ENCODE measurements at places on chromosomes 7 and 10.

- DNase-seq, result no peak
These were observed 267.6 kb downstream of the SKIDA1 start for GRCh38 chr10:21257919-21258318.

GRCh38 chr10:18955061-18955460, 93.5 kb upstream of the MALRD1 start:
- DNase-seq, result peak; percentile 9

DNA sequence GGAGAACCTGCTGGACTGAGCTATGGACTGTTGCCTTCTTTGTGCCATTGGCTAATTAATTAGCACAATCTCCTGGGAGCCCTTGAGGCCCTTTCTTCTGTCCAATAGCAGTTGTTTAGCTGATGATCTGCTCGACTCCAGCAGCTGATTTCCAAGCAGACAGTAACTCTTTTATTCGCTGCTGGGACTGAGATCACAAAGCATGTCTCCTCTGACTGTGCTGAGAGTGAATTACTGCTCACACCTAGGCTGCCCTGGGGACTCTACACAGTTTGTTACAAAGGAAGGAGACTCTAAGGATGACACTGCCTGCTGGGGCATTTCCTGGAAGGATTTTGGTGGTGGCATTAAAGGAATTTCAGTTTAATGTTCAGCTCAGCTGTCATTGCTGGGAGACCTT, 31.4 kb downstream of the CASP7 start:
- no peak for DNase-seq

- no peak for DNase-seq
These were observed 235.1 kb upstream of the CELF2 start for GRCh38 chr10:10782603-10783002.

GRCh38 chr10:67621834-67622233, 74.2 kb downstream of the CTNNA3 start:
- DNase-seq, result no peak

GRCh38 chr7:31478721-31479120, 35.2 kb upstream of the ITPRID1 start:
- no peak for DNase-seq

GRCh38 chr7:5437987-5438386, 14.4 kb upstream of the TNRC18 start:
- no peak for DNase-seq

DNA sequence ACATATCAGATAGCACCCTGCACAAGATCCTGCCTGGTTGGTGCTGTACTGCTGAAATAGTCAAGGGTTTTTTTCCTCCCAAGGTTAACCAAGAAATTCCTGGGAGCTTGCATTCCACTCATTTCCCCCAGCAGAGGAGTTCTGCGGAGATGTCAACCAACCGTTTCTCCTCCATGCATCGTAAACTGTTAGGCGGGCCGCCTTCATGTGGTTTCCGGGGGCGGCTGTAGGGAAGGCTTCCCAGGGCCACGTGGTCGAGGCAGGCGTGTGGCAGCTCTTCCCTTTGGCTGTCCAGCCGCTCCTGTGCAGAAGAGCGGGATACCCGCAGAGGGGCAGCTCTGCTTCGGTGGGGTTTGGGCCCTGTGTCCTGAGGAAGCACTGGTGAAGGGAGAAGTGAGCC, 113.7 kb downstream of the RGS10 start:
- no peak for DNase-seq

GRCh38 chr10:55668326-55668922, 692.6 kb downstream of the ZWINT start:
- DNase-seq, result peak; percentile 76

GRCh38 chr7:2190531-2190930, 42.2 kb downstream of the MAD1L1 start:
- DNase-seq, result no peak

DNA sequence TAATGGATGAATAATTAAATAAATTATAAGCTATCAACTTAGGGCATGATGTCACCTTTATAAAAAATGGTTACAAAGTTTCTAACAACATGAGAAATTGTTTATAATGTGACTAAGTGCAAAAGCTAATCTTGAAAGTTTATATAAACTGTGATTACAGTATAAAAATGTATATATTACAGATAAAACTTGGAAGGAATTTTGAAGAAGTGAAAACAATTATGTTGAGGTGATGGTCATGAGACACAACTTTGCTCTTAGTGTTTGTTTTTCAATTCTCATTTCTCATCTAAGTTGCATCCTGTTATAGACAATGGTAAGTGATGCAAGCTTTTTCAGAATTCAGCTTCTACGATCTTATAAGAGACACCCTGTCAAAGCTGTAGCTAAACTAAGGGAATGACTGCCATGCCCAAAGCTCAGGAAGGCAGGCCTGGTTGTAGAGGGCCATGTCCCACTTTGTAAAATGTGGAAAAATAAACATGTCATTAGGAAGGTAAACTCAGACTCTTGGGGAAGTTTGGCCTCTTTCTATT, 23.9 kb downstream of the MACC1 start:
- DNase-seq, result no peak

DNA sequence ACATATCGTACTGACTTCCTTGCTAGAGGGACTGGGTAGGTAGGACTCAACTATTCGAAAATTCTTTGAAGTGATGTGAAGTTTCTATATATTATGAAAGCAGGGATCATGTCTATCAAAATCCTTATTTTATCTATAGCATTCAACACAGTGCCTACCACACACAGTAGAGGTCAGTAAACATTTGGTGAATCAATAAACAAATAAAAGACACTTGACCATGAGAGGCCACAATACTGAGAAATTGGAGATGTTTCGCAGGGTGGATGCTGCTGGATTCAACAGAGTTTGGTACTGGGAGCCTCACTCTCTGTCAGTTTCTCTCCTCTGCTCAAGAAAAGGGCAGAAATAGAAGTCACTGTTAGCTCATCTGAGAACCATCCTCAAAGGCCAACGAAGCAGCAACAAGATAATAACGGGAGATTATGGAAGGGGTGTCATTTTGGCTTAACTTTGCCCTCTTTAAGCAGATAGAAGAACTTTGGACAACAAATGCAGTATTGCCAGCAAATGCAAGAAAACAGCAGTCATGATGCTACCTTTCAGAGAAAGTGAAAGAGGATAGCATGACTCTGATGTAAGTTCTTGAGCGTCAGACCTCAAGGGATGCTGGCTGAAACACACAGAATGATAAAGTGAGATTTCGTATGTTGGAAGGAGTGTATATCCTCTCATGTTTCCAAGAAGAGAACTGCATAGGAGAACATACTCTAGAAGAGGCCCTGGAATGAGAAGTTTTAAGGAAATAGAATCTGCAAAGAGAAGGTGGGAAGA, 107.6 kb downstream of the SEMA3E start:
- peak; percentile 87 for DNase-seq

- DNase-seq, result no peak
These were observed 35.8 kb downstream of the PDGFA start for GRCh38 chr7:483656-484355.

DNA sequence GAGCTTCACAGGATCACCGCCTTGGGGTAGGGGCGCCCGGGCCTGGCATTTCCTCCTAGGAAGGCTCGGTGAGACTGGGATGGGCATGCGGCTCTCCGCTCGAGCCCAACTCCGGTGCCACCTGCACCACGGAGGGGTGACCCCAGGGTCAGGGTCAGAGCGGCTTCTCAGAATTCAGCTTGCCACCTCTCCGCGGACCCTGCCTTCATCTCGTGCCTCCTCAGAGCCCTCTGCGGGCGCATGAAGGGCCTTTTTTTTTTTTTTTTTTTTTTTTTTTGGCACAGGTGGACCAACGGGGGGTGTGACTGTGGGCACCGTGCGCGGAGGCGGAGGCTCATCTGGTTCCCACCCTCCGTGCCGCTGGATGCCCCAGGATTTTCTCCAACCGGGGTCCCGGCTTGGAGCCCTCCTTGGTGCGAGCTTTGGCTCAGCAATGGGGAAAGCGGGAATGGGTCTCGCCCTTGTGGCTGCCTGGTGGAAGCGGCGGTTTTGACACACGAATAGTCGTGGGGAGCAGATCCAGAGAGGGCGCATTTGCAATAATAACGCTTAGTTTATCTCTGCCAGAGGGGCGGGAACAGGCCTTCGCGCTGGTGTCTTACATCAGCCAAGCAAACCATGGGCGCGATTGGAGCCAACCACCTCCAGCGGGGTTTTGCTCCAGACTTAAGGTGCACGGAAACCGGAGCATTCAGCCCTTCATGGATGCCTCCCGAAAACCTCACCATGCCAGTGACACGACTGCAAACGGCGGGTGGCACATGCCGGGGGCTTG, 5.0 kb upstream of the TNRC18 start:
- peak; percentile 89 for DNase-seq

GRCh38 chr10:104255311-104255981, 754 bp downstream of the GSTO1 start:
- DNase-seq, result peak; percentile 65

GRCh38 chr10:59098831-59099452, 77.5 kb upstream of the PHYHIPL start:
- no peak for DNase-seq

- DNase-seq, result no peak
These were observed 97.4 kb downstream of the CTTNBP2 start for GRCh38 chr7:117775801-117776200.

- DNase-seq, result no peak
These were observed 221.8 kb downstream of the PHF14 start for GRCh38 chr7:11195502-11195901.

GRCh38 chr7:102400360-102400759, 4.2 kb downstream of the PRKRIP1 start:
- DNase-seq, result no peak

- DNase-seq, result peak; percentile 97
These were observed 13.3 kb downstream of the PARP12 start for GRCh38 chr7:140049339-140050024.

GRCh38 chr10:21002091-21002878, 105.2 kb upstream of the NEBL start:
- DNase-seq, result no peak

DNA sequence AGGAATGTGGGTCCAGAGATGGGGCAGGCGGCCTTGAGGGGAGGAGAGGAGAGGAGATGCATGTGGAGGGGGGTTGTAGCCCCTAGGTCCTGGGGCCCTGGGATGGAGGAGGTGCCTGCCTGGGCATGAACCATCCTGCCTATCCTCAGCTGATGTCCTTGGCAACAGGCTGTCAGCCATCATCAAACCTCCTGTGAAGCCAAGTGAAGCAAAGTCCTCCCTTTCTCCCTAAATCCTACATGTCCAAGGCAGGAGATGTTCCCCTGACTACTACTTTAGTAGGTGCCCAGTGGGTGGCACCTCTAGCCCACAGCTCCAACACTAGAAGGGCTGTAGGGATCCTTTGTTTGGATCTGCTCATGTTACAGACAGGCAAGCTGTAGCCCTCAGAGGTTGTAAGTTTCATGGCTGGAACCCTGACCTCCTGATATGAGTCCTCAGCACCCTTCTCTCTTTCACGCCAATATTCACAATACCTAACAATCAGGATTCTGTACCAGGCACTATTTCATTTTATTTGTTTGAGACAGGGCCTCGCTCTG, 66.6 kb upstream of the SYPL1 start:
- peak; percentile 78 for DNase-seq

DNA sequence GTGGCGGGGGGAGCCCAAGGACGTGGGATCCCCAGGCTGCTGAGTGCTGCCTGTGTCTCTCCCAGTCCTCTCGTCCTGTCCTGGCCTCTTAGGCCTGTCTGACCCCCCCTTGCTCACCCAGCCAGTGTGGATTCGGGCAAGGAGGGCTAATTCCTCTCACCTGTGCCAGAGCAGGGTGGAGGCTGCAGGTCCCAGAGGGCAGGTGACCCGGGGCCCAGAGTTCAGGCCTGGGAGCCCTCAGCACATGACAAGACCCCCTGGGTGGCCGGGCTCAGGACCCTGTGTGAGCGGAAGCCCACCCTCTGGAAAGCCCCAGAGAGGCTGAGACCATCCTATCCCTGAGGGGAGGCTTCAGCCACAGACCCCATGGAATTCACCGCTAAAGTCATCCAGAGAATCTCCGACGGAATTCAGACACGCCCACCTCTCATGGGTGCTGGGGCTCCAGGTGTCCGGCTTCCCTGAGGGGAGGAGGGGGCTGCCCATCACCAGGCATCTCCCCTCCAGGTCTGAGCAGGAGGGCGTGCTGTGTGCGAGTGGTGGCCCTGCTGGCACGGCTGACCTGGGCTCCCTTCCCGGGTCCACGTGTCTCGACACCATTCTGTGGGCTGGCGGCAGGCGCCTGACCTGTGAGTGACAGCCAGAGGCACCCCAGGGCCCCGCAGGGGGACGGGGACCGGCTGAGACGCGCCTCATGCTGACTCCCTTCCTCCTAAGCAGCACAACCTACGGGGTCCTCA, 5.0 kb downstream of the KNDC1 start:
- no peak for DNase-seq

- DNase-seq, result no peak
These were observed 184.4 kb downstream of the DNAJB6 start for GRCh38 chr7:157521061-157521731.

- no peak for DNase-seq
These were observed 23.9 kb upstream of the CDK13 start for GRCh38 chr7:39926111-39926510.

DNA sequence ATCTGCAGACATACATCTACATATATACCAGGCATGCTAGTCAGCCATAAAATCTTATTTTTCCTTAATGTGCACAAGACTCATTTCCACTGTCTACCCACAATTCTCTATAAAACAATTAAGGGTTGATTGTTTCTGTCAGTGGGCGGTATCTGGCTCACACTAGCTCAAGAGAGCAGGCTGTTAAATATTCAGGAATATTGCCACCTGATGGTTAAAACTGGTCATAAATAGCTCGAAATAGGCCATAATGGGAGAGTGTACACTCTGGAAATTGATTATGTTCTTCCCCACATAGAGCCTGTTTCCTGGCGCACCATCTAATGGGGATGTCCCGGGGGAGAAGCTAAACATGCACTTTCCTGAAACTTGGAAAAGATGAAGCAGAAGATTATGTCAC, 620.6 kb upstream of the ANKRD30A start:
- no peak for DNase-seq

DNA sequence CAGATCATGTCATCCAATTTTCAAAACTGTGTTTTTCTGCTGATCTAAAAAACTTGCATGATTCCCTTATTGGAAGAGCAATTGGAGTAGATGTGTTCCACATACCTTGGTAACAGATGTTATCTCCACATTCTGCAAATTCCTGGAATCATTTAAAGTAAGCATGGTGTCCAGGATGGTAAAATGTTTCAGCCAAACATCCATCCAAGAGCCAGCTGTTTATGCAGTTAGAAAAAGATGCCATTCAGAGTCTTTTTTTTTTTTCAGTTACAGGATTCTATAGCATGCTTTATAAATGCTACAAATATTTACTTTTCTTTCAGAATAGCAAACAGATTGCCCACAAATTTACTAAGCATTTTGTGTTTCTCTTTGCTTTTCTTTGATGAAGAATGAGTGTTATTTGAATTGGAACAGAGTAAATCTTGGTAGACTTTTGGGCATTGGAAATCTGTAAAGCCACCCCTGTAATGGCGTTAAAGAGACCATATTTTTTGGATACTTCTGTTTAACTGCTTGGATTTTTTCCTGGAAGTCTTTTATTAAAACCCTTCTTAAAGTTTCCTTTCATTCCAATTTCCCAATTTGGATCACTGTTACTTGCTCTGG, 149.8 kb downstream of the GNAT3 start:
- DNase-seq, result peak; percentile 62

GRCh38 chr10:71246591-71247413, 34.4 kb downstream of the UNC5B start:
- DNase-seq, result no peak
